Epithelial cell of proximal tubule (primary cell): ENCODE measurements at places on chromosomes 1 and 21.

- no peak for DNase-seq
Observed at GRCh38 chr1:28259934-28260802, 850 bp downstream of the SESN2 start.

DNA sequence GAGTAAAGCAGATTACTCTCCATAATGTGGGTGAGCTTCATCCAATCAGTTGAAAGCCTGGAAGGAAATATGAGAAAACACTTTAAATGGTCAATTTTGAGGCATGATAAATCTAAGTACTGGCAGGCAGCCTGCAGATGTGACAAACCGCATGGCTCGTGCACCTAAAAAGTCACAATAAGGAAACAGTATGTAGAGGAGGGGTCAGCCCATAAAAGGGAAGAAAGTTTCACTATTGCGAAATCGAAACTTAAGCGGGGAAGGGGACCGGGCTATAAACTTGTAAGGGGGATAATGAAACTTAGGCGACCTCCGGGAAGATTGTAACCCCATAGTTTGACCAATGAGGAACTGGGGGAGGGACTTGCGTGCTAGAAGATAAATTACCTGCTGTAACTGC is 109.8 kb downstream of the PLPPR4 start:
- no peak for DNase-seq

- no peak for DNase-seq
Observed at GRCh38 chr1:79974659-79975058, 968.1 kb upstream of the ADGRL4 start.

DNA sequence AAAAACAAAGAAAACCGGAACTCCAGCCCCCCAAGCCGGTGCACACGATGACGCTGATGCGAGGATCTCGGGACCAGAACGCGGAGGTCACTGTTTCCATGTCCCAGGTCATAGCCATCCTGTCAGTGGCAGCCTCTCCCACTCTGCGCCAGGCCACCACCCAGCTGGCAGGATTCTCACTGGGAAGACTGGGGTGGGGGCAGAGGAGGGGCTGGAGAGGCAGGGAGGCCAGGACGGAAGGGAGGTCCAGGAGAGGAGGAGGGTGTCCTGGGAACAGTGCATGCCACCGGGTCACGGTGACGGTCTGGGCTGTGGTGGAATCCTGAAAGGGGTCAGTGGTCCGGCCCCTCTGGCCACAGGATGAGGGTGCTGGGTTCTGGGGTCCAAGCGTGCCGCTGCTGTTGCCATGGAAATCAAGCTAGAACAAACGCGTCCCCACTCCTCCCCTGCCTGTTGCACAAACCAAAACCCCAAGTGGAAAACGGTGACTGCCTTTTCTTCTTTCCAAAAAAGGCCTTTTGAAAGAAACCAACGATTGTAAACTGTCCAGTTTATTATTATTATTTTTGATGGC is 26.1 kb downstream of the MRPL37 start:
- no peak for DNase-seq

DNA sequence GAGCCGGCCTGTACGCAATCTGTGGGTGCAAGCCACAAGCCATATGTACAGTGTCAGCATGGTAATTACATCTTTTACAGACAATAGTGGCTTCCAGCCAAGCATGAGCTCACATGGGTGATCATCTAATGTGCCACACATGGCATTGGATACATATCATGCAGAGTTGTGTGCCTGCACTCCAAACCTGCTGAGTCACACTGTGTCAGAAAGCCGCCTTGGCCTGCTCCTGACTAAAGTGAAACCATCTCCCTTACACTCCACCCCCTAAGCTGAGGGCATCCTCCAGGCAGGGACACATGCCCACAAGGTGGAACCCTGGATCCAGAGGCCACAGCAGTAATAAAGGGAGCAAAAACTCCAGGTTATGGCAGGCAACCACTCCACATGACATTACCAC is 72.5 kb downstream of the KCNT2 start:
- no peak for DNase-seq
